ENCODE measurements at places on chromosomes 1 and 21.

GRCh38 chr1:153683854-153684253 is 5.4 kb downstream of the NPR1 start:
- DNase-seq: peak; percentile 38

- no peak for DNase-seq
Observed at GRCh38 chr1:17507915-17508314, 31.6 kb upstream of the ARHGEF10L start.

GRCh38 chr21:43321111-43321510 is 105.8 kb downstream of the SIK1 start:
- DNase-seq: no peak

DNA sequence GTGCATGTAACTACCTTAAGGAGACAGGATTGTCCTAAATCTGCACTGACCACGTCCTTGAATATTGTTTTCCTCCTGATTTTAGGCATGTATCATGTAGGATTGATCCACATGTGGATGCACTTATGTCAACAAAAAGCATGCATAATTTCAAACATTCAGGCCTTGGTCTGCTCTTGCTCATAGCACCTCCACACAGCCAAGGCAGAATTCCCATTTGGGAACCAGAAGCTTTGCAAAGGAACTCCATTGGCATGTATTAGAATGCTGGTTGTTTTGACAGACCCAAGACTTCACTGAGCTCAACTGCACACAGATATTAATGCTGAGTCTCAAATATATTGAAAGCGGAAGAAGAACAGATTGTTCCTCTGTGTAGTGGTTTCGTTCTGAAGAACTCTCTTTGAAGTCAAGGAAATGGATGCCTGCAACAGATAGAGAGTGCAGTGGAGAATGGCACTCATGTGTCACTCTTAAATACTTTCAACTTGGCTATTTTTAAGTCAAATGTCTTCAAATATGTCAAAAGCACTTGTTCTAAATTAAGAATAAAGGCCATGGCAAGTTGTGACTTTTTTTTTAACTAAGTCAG is 387.6 kb downstream of the LTN1 start:
- no peak for DNase-seq

- DNase-seq: no peak
Observed at GRCh38 chr1:110135666-110136065, 14.6 kb upstream of the SLC6A17 start.

DNA sequence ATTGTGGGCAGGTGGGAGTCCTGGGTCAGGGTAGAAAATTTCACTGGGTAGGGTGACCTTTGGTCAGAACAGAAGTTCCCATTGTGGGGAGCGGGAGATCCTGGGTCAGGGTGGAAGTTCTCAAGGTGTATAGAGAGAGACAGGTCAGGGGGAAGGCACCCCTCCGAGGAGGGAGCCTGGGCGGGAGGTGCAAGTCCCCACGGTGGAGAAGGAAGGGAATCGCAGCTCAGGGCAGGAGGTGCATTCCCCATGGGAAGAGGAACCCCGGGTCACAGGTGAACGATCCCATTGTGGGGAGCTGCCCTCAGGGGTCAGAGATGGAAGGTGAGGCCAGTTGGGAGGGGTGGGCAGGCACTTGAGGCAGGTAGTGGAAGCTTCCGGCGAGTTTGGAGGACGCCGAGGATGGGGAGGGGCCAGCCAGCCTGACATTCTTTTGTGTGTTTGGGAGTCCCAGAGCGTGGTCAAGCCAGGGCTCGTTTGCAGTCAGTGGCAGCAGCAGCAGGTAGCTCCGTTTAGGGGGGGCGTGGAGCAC is 637 bp downstream of the LYPLA2 start:
- DNase-seq: no peak

DNA sequence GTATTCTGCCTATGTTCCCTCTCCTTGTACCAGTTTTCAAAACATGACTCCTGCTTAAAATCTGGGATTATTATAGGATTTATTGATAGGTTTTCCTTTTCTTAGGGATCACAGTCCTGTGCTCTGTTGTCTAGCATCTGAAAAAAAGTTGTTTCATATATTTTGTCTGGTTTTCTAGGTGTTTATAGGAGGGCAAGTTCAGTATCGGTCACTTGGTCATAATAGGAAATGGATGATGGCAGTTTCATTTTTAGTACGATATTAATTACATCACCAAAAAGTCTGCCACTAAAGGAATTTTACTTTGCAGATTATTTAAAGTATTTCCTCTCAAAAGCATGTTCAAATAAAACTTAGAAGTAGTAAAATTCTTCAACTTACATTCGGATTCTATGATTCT is 94.4 kb downstream of the RASAL2 start:
- peak; percentile 16 for DNase-seq

DNA sequence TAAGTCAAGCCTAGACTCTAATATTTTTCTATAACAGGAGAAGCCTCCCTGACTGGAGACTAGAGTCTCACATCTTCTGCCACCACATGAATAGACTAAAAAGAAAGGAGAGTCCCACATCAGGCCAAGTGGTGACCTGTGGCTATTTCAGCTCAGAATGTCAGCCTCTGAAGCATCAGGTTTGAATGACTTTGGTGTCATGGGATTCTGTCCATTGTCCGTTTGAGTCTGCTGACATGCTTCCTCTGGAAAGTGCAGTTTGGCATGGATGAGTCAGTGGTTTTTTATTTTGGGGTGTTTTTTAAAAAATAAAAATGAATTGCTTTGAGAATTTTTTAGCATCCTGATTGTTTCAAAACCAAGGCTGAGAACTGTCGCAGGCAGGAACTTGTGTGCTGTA is 19.5 kb downstream of the DYRK3 start:
- DNase-seq: peak; percentile 66

DNA sequence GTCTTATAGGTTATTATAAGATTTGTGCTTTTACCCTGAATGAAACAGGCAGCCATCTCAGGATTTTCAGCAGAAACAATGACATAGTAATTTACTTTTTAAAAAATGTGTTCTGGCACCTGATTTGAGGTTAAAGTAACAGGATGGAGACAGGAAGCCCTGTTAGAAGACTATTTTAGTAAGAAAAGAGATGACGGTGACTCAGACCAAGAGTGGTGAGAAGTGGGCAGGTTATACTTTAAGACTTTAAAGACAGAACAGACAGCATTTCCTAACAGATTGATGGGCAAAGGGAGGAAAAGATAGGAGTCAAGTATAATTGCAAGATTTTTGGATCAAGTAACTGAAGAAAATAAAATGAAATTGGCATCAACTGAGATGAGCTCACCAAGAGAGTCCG is 436.8 kb upstream of the NR5A2 start:
- DNase-seq: no peak

GRCh38 chr1:204307334-204307883 is 52.3 kb downstream of the PLEKHA6 start:
- no peak for DNase-seq

DNA sequence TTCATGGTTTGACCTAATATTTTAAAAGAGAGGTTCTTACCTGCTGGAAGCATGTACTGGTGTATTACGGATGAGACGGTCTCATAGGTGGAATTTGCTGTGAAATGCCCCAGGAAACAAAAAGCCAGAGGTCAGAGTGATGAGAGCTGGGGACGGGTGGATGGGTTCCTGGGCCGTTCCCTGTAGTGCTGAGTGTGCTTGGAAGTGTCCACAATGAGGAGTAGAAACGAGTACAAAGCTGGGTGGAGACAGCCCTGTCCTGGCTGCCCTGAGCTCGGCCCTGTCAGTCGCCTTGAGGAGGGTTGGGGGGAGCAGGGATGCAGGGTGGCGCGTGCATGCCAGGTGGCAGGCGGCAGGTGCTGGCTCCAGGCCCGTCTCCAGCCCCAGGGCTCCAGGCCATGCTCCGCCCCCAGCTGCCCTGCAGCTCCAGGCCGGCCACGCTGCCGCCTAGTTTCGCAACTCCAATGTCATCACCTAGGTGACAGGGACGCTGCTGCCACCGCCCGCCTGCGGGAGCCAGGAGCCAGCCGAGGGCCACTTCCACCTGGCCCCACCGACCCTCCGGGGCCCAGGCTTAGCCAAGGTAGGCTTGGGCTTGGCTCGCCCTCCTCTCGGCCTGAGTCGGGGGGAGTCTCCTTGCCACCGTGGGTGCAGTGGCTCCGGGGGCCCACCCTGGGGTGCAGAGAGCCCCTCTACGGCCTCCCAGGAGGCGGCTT is 16.4 kb downstream of the TP73 start:
- DNase-seq: peak; percentile 62

- DNase-seq: peak; percentile 53
Observed at GRCh38 chr1:148158341-148159003, 6.4 kb upstream of the NBPF11 start.

DNA sequence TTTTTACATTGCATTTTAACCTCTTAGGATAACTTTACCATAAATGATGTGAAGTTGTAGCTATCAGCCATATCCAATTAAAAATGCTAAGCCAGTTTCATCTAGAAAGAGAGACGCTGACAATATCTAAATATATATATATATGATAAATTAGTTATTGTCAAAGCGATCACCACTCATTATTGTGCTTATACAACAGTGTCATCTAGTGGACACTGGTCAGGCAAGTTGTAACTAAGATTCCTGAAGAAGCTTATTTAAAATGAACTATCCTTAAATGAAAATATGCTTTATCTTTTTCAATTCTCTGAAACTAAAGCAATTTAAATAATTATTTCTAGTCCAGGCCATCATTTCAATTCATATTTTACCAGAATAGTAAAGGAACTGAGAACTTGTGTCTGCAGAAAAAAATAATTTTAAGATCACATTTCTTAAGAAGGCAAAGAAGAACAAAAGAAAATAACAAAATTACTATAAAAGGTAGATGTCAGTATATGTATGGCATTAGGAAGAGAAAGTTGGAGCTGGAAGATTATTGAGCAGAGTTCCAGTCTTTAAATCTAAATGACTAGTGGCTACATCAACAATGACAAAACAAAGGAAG is 193.3 kb upstream of the SNX7 start:
- peak; percentile 40 for DNase-seq

DNA sequence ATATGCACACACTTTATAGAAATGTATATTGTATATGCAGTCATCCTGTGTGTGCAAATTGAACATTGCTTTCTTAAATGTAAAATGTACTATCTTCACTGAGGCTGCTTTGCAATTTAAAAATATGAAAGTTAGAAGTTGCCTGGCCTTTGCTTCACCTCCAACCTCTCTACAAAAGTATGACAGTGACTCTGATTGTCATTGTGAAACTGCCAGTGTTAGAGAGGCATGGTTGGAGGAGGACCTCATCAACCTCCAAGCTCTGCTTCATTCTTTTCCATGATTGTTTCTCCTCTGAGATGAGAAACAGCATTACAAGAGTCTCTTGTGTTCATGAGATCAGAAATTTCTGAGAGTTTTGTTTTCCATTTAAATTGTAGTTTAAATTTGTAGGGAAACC is 185.5 kb downstream of the ZC3H11B start:
- DNase-seq: no peak

DNA sequence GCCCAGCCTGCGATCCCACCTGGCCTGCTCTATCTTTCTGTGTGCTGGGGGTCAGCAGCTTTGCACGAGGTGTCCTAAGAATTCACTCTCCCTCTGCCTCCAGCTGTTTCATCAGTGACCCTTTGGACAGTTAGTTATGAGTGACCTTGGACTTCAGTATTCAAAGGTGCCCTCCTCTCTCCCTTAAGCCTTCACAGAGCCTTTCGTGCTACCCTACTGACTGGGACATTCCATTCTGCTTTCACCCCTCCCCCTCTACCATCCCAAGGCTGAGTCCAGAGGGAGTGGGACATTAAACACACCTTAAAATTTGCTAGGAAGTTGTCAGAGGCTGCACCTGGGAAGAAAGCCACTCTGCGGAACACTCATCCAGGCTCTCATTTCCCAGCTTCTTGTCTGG is 171.9 kb downstream of the CLIC6 start:
- no peak for DNase-seq

GRCh38 chr1:3614755-3615742 is 3.7 kb upstream of the MEGF6 start:
- peak; percentile 25 for DNase-seq

DNA sequence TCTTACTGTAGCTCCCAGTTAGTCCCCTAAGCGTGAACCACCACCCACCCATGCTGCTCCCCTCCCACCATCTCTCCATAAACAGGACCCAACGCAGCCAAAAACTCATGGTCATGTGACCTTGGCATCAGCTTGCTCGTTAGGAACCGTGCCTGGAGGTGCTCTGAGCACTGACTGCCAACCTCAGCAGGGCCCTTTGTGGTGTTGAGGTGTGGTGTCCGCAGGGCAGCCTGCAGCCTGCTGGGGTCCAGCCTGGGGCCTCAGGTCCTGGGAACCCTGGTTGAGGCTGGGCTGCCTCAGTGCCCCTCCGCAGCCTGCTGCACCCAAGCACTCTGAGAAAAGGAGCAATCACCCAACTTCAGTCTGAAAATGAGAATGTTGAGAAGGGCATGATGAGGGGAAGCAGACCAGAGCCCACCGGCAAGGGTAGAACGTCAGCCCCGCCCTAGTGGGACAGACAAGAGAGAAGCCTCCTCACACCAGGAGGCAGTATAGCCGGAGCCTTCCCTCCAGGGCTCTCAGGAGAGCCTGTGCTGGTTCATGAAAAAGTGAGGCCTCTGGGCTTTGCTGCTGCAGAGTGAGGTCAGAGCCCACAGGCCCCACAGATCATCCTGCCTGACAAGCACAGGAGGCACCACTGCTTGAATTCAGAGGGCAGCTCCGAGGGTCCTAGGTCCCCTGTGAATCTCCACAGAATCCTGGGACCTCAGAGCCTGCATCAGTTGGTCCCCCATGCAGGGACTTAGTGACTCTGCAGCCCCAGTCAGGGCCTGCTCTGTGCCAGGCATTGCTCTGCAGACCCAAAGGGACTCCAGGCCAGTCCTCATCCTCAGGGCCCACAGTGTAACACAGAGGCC is 4.9 kb upstream of the COL6A2 start:
- no peak for DNase-seq

DNA sequence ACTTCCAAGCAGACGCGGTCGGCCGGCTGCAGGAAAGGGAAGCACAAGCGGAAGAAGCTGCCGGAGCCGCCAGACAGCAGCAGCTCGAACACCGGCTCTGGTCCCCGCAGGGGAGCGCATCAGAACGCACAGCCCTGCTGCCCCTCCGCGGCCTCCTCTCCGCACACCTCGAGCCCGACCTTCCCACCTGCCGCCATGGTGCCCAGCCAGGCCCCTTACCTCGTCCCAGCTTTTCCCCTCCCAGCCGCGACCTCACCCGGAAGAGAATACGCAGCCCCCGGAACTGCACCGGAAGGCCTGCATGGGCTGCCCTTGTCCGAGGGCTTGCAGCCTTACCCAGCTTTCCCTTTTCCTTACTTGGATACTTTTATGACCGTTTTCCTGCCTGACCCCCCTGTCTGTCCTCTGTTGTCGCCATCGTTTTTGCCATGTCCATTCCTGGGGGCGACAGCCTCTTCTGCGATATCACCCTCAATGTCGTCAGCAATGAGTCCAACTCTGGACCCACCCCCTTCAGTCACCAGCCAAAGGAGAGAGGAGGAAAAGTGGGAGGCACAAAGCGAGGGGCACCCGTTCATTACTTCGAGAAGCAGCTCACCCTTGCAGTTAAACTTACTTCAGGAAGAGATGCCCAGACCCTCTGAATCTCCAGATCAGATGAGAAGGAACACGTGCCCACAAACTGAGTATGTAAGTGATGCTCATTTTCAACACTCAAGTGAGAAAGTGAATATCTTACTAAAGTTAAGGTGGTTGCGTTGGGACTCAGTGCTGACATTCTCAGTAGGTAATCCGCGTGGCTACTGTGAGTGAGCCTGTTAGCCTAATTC is 25.5 kb downstream of the UTS2 start:
- DNase-seq: peak; percentile 7

All from inflammatory macrophage treated with lipopolysaccharide for 1 hour (primary cell).